MG63 (cell line): ENCODE measurements at places on chromosomes 12 and 14.
A peak's percentile ranks its signal among the peaks of the same experiment; 100 is the strongest.

GRCh38 chr12:5497329-5498053, 65.6 kb downstream of the NTF3 start:
- DNase-seq, result no peak

DNA sequence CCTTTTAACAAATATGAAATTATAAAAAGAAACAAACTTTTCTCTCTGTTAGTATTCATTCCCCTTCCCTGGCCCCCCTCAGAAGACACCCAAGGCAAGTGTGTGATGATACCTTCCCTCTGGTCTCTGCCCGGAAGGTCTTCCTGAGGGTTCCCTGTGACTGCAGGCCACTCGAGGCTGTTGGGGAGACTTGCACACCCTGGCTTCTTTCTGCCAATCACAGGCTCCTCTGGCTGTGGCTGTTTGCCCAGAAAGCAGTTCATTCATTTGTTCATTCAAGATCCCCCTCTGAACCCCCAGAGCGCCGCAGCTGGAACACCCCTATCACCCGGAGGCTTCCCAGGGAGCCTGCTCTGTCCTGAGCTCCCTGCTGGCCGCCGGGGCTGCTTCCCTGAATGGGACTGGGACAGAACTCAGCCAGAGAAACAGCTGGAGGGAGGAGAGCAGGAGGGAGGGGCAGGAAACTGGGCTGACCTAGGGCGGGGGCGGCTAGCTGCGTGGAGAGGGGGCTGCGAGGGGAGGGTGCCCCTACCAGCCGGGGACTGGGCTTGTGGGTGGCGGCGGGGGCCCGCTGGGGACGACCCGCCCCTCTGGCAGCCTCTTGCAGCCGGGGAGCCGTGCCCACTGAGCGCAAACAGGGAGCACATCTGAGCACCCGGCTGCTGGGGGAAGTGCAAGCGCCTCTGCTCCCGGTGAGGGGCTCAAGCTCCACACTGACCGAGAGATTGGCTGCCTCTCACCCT, at the start of gene CMKLR1:
TSS of gene CMKLR1 (minus strand) at position 397 of the 743 bp plus-strand sequence. CDS start 45,720 bp downstream, outside the sequence.
- peak; percentile 45 for DNase-seq

- no peak for DNase-seq
Measured at GRCh38 chr14:106619606-106620005, 1093.2 kb downstream of the TMEM121 start.

DNA sequence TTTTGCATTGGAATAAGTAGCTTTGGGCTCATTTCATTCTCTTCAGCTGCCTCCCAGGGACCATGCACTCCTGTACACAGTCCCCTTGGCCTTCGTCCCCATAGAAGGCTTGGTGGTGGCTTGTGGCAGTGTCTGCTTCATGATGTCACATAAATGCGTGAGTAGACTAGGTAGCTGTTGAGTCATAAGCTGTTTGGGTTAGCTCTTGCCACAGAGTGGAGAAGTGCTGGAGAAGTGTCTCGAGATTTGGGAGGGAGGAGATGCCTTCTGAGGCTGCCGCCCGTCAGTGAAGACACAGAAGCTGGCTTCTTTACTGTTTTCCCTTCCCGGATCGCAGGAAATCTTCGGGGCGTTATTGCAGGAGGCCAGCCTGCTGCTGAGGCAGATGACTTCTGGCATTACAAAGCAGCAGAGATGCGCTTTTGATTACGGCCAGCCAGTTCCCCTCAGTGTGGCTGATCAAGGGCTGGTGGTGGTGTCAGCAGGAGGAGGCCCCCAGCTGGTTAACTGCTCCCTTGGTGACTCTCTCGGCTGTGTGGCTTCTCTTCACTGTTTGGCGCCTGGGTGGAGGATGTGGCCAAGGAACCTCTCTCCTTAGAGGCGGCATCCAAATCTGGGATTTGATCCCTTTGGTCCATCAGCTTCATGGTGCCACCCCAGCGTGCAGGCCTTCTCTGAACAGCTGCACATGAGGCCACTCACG, 67.6 kb downstream of the AACS start:
- no peak for DNase-seq

GRCh38 chr14:90355540-90356518, 24.1 kb upstream of the NRDE2 start:
- no peak for DNase-seq

DNA sequence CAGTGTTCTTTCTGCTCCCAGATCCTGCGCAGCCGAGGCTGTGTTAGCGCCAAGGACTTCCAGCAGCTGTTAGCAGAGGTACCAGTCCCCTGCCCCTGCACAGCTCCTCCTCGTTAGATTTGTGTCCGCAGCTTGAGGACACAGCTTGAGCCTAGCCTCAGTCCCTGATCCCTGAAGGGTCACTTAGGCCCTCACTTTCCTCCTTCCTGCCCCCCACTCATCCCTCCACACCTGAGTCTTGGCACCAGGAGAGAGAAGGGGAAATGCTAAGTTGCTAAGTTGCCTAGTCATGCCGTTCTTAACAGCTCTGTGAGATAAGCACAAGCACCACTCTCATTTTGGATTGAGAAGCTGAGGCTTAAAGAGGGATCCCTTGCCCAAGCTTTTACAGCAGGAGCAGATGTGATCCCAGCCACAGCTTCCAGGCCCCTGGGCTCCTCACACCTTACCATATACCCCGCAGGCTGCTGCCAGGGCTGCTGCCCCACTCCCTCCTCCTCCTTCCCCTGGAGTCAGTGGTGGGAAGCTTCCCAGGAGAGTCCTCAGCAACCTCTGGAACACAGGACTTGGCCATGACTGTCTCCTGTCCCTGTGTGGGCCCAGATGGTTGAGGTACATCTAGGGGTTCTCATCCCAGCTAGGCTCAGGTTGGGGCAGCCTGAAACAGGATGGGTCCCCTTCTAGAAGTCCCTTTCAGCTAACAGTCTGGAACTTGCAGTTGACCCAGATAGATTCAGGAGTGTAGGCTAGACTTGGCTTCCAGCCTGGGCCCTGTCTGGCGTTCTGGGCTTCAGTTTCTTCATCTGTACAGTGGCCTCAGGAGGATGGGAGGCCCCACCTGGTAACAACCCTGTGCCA, 975 bp downstream of the OGFOD2 start:
- DNase-seq, result no peak

DNA sequence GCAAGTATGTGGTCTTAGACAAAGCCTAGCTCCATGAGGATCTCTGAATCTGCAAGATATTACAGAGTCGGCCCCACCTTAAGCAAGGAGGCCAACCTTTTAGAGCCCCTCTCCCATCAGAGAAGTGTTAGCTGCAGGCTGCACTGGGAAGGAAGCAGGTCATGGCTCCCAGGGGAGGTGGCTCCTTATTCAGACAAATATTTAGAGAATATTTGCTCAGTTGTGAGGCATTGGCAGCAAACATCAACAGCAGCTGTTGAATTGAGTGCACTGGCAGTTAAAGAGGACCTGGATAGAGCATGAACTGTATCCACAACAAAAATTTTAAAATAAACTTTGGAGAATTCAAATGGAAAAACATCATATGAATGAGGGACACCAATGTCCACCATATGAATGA, 44.7 kb downstream of the FSCB start:
- DNase-seq, result no peak

- DNase-seq, result no peak
Measured at GRCh38 chr14:102486513-102487203, 22.9 kb downstream of the ANKRD9 start.

DNA sequence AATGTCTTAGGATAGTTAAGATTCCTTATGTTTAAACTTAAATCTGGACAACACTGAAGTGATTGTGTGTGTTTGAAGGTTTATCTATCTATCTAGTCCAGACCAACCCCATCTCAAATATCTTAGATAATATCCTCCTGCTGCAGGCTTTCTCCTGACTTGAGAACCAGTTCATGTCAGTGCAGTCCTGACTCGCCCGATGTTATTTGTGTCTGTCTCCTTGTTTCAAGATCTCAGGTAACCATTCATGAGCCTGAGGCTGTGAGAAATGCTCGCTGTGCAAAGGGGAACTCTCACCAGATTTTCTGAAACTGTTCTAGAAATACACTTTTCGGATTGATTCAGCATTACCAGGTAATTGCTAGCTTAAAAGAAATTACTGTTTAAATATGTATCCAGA, 356.2 kb downstream of the SNAPC1 start:
- DNase-seq, result no peak

- peak; percentile 22 for DNase-seq
Measured at GRCh38 chr12:123943816-123944215, 28.8 kb downstream of the CCDC92 start.
